ENCODE measurements at places on chromosomes 12 and 14.
A peak's percentile ranks its signal among the peaks of the same experiment; 100 is the strongest.

DNA sequence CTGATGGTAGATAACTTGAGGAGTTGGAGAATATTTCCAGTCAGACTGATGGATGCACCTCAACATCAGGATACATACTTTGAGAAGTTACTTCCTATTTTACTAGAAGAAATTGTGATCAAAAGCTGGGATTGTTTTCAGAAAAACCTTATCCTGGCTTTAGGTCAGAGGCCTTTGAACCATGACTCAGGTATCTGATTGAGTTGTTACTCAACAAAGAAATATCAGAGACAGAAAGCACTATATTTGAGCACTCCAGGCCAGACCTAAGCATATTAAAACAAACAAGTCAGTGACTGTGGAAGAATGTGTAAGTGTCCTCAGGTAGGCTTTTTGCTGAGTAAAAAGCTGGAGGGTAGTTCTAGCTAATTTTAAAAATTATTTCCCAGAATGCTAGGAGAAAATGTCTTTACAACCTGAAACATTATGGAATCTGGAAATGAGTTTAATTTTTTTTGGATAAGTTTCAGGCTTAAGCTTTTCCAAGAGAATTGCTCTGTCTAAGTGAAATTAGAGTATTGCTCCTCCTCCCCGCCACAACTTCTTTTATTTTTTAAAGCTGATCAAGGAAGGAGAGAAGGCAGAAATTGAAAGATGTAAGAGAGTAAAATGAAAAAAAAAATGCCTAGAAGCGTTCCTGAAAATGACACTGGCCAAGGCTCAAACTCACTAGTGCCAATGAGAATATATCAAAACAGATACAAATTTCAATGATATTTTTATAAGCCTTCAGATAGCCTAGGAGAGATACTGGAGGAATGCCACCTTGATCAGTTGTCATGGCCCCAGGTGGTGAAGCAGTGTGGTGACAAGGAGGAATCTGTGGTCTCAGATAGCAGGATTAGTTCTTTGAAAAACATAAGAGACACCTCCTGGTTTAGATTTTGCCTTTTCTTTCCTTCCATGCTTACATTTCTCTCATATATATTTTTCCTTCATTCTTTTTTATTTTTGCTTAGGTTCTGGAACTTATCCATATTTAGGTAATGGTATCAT lies 790.3 kb downstream of the TMTC2 start:
- DNase-seq = no peak

DNA sequence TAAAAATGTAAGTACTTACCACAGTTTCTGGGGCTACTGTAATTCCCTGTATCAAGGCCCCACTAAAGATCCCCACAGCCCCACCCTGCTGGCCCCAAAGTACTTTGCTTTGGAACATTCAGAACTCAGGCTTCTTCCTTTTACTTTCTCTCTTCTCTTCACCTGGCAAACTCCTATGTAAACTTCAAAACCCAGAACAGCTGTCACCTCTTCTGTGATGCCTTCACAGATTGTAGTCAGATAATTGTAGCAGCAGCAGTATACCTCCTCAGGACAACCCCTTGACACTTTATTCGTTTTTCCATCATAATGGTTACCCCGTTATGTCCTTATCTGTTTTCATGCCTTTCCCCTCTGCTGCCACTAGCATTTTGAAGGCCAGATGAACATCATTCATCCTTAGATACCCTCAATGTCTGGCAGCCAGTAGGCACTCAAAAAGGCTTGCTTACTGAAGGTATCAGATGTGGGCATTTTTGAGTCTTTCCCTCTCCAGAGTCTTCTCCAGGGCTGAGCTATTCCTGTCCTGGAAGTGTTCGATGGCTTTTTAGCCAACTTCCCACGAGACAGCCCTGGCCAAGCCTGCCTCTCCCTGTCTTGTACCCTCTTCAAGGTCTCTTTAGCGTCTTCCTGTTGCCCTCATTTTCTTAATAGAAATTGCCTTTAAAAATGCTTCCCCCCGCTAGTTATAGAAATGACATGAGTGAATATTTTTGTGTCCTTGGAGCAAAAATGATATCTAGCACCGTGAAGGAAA lies 7.4 kb downstream of the PLBD2 start:
- DNase-seq = no peak

DNA sequence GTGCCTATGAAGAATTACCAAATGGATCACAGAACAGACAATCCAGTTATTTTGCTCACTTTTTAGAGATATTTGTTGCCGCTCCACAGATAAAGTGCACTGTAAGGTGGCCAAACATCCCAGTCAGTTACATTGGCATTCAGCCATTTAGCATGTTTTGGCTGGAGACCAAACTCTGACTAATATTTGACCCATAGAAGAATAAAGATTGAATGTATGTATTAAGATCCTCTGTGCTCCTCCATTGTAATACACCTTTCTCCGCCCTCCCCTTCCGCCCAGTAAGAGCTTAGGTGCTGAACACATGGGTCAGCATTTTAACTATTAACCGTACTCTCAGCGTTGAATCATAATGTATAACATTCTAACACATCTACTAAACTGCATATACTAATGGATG lies 163.4 kb downstream of the ANO6 start:
- DNase-seq = peak; percentile 49

DNA sequence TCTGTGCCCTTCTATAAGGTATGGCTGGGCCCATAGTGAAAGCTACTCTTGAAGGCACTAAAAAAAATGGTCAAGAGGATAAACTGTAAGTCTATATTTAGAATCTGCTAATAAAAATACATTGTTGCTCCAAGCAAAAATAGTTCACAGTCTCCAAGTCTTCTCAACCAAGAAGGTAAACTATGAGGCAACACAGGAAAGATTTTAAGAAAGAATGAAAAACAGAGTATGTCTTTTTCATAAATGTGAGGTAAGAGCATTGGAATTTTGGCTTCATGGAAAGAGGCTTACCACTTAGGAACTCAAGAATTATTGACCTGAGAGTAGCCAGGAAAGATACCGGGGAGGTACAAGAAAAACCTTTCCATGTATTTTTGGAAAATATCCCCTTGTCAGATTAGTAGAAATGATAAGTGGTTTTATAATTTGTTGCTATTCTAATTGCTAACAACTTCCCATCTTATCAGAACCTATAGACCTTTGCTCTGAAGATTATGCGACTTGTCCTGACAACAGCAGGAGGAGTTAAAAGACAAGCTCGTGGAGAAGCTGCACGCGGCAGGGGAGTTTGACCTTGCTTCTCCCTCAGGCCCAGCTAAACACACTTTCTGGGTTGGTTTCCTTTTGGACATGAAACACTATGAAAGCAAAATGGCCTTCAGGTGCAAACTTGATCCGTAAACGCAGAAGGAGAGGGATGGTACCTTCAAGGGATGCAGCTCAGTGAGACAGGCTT lies 238.1 kb downstream of the FOXN3 start:
- DNase-seq = no peak

DNA sequence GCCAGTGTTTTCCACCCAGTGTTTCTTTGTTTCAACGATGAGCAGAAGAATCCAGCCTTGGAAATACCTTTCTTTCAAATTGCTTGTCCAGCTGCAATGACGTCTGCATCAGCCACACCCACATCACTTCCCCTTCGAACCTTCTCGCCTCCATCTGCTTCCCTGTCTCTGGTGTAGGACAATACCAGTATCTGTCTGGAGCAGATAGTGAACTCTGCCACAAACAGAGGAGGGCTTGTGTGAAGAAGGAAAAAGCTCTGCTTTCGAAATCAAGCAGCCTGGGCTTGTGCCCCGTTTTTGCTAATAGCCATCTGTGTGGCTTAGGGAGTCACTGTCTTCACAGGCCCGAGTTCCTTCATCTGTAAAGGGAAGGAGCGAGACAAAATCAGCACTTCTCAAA lies 415.4 kb downstream of the ZFP36L1 start:
- peak; percentile 77 for DNase-seq

DNA sequence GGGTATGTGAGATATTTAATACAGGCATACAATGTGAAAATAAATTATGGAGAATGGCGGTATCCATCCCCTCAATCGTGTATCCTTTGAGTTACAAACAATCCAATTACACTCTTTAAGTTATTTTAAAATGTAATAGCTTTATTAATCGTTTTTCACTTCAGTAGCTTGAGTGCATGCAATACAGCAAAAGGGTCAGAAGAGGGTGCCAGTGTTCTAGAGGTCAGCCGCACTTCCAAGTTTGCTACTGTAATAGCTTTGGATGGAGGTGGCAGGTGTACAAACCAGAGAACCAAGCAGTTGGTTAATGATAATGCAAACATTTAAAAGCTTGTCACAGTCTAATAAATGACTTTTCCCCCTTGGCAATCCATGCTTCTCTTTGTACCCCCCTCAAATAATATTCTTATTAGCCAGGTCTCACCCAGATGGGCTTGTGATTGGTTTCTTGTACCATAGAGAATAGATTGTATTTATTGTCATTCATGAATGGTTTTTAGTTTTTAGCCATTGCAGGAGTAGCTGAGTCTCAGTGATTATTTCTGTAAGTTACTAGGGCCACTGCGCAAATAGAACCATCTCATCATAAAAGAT lies 127.0 kb downstream of the ERC1 start:
- peak; percentile 91 for DNase-seq

GRCh38 chr12:122064780-122065588 lies 13.6 kb upstream of the MLXIP start:
- no peak for DNase-seq

DNA sequence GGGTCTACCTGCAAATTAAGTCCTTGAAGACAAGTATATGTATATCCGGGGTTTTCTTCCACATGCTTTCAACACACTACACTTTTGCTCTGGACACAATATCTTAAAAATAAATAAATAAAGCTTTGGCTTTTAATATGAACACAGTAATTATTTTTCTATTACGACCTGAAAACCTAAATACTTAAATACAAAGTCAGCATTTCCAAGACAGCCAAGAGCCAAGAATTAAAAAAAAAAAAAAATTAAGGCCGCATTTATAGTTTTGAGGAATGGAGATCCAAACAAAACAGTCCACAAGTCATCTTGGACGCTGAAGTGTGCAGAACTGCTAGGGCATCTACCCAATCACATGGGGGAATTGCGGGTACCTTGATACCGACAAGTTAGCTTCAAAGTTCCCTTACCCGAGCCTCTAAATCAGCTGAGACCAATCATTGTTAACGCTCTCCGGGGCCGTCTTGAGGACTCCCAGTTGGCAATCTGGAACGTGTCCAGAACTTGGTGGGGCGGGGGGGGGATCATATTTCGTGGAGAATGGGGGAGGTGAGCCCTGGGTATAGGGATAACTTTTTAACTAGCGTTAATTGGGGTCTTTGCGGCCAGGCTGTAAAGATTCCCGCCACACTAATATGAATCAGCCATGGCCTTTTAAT lies 731 bp upstream of the PCNX4 start:
- DNase-seq = peak; percentile 72

DNA sequence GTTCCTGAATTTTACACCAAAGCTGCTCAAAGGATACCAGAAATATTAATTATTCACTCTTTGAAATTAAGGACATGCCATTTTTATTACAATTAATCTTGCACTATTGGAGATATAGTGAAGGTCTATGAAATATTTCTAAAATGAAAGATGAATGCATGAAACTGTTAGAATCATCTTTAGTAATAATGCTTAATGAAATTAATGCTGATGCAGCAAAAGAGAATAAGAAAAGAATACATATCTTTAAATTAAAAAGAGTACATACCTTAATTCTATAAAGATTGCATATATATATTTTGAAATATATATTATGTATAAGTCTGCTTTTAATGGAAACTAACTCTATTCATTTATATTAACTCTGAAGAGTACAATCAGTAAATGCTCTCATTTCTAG lies 236.0 kb downstream of the ALX1 start:
- no peak for DNase-seq

DNA sequence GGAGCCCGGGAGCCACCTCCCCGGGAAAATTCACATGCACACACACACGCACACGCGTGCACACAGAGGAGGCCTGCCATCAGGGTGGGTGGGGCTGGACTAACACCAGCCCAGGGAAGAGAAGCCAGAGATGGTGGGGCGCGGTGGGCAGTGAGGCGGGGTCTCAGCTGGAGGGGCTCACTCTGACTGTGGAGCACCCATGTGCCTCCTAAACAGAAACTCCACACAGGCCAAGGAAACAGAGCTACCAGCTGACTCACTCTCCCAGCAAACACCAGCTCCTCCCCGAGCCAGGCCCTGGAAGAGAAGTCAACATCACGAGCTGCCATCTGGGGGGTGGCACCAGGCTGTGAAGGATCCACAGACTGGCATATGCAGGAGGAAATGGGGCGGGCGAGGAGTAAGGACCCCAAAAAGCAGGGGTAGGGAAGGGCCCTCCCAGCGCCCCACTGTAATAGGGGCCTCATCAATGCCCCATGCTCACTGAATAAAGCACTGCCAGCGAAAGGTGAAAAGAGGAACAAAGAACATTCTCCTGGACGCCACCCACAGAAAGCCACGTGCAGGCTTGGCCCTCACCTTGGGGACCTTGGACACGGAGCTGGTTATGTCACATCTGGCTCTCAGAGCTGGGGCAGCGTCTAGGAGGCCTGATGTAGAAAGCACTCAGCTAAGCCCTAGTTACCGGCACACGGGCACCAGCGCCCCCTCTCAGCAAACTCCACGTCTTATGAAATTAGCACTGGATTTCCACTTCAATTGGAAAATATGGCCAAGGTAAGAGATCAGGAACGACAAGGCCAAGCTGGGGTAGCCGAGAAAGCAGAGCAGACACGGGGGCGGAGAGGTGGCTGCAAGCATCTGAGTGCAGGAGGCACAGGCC lies 8.4 kb upstream of the INF2 start:
- peak; percentile 53 for DNase-seq

- peak; percentile 17 for DNase-seq
These were observed 22.3 kb downstream of the MSRB3 start for GRCh38 chr12:65300679-65301349.

DNA sequence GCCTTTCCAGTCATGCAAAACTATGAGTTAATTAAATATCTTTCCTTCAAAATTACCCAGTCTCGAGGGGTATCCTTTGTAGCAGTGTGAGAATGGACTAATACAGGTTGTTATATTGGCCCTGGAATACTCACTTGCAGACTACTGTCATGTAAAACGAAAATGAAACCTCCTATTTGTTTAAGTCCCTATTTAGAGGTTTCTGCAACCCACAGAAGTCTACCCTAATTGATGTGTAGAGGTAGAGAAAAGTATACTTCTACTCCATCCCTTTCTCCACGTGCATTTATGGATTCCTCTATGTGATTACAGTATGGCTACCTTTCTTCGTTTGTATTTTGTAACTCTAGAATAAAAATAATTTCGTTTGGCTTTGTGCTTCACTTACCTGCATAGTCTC lies 371.1 kb downstream of the FSCB start:
- DNase-seq = no peak

DNA sequence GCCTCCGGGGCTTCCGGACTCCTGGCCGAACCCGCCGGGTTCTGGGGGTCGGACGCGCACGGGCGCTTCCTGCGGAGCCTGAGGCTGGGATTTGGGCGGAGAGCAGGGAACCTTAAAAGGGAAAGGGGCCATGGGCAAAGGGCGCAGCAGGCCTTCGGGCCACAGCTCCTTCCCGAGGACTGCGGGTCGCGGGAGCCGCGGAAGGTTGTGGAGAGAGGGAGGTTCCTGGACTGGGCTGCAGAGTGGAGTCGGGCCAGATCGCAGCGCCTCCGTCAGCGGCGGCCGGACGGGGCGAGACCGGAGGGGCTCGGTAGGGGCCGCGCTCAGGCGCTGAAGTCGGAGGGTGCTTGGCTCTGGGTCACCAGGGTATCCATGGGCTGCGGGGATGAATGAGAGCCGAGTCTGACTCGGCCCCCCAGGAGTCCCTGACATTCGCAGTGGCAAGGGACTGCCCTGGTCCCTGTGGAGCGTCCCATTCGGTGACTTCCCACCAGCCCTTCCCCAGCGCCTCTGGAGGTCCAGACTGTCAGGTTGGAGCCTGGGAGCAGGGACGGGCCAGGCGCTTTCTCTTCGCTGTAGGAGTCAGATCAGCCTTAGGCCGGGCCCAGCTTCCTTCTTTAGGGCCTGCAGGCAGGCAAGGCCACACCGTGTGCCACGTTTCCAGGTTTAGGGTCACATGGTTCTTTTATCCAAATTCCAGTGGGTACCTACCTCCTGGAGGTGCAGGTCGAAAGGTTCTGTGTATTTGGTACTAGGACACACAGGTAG lies 938 bp upstream of the SLC25A29 start:
- DNase-seq = peak; percentile 45
